Effector memory CD4-positive, alpha-beta T cell (primary cell): ENCODE measurements at places on chromosomes 7 and 10.

DNA sequence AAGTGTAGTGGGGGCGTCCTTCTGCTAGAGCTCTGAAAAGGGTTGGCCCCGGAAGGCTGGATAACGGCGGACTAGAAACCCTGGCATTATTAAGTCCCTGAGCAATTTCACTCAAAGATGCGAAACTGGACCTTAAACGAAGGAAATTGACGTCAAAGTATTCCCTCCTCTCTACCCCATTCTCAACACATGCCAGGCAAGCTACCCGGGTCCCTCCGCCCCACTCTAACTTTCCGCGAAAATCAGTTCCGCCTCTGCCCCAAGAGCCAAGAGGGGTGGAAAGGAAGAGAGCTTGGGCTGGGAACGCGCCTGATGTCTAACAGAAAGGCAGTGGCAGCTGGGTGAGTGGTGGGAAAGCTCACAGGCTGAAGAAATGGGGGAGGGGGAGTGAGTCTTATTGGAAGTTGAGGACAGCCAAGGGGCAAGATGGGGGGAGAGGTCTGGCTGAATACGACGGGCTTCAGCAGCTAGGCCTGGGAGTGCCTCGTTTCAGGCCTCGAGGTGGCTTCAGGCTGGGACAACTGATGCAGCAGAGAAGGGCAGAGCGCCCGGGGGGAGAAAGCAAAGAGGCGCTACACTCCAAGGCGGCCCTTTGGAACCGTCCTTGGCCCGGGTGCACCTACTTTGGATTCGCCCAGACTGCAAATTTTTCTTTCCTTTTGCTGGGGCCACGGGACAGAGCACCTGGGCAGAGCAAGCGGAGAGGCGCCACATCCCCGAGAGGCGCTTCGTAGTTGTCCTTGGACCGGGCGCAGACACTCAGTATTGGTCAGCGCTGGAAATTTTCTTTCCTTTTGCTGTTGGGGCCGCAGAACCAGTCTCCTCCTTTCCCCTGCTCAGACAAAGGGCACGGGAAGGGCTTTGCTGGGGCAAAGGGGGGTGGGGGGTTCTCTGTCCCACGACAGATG, 2.0 kb upstream of the FEZF1 start:
- no peaks in the 10 kb centered on the region for H3K36me3 ChIP-seq
- H3K4me3 ChIP-seq, result no peak overlapping the region
- H3K27ac ChIP-seq, result no peak overlapping the region
- H3K27me3 ChIP-seq, result peaks cover 26% of the 10 kb centered on the region
- no peak for DNase-seq

DNA sequence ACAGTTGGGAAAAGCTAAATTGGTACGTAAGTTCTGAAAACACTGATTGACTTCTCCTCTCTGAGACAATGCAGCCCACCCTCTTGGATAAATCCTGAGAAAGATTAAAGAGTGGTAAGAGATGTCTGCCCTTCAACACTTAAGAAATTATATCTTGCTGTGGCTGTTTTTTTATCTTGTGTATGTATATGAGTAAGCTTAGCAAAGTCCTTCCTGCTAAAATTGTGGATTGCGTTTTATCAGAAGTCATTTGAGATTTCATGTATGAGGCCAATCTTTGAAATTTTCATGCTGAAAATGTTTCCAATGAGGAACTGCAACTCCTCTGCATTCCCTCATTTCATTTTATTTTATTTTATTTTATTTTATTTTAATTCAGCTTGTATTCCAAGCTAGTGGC, 106.2 kb upstream of the INHBA start:
- H3K4me3 ChIP-seq, result no peak overlapping the region
- no peak for DNase-seq
- H3K27me3 ChIP-seq, result no peaks in the 10 kb centered on the region

DNA sequence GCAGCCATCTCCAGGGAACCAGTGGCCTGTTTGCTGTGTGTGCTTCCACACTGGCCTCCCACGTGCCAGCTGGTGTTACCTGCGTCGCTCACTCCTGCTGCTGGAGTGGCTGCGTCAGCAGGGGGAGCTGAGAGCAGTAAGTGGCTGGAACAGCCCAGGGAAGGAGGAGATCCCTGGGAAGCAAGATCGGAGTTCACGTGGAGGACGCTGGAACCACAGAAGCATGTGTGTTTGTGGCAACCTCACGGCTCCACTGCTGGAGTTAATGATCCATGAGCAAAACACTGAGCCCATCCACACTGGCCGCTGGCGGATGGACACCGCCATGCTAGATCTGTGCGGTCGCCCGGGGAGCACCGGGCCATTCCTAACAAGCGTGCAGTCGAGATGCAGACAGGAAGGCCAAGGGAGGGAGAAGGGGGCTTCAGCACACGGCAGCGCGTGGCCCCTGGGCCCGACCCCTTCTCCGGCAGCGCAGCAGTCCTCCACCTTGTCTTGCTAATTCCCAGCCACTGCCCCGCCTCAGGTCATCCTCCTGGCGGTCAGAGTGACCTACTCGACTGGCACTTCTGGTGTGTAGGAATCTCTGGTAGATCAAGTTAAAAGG, 68.5 kb upstream of the EEPD1 start:
- no peak overlapping the region for H3K27ac ChIP-seq
- DNase-seq, result no peak
- no peaks in the 10 kb centered on the region for H3K36me3 ChIP-seq
- no peak overlapping the region for H3K4me3 ChIP-seq

DNA sequence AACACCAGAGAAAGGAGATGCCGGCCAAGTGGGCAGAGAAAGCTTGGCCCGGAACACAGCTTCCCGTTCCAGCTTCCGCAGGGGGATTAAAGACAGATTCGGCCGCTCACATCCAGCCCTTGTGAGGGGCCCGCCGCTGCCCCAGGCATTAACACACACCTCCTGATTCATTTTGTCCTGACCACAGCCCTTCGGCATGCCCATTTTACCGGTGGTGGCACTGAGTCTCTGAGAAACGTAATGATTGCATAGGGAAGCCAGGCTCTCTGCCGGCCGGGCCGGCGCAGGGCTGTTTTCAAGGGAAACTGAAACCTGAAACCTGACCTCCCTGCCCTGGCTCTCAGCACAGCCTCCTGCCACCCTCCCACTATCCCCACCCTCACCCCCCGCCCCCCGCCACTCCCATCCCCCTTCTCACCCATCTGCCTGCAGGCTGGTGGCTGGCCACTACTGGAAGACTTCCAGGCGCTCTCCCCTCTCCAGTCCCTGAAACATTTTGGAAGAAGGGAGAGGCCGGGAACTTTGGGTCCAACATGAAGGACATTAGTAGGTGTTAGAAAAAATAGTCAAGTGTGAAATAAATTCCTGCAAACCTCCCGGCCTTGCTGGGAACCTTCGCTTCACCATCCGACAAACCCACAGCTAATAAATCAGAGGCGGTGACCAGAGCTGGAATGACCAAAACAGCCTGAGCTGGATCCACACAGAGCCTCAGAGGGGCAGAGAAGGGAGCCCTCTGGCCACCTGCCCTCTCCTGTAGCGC, 83.5 kb upstream of the CUX1 start:
- no peak for DNase-seq
- no peaks in the 10 kb centered on the region for H3K4me1 ChIP-seq
- no peak overlapping the region for H3K4me3 ChIP-seq
- H3K27ac ChIP-seq, result no peak overlapping the region

DNA sequence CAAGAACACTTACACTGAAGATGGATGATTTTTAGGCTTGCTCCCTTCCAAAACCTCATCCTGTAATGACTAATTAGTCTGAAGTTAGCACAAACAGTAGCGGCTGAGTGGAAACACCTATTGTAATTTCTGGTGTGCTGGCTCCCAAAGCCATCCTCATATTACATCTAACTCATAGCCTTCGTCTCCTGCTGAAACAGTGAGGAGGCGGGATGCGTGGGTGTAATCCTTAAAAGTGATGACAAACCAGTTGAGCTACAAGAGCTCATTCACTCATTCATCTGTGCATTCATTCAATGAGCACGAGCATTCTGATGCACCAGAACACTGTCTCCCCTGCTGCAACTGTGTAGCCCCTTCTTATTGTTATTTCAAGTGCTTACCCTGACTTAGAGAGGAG, 235.3 kb downstream of the CALN1 start:
- no peaks in the 10 kb centered on the region for H3K27me3 ChIP-seq
- no peaks in the 10 kb centered on the region for H3K36me3 ChIP-seq
- H3K27ac ChIP-seq, result no peak overlapping the region

DNA sequence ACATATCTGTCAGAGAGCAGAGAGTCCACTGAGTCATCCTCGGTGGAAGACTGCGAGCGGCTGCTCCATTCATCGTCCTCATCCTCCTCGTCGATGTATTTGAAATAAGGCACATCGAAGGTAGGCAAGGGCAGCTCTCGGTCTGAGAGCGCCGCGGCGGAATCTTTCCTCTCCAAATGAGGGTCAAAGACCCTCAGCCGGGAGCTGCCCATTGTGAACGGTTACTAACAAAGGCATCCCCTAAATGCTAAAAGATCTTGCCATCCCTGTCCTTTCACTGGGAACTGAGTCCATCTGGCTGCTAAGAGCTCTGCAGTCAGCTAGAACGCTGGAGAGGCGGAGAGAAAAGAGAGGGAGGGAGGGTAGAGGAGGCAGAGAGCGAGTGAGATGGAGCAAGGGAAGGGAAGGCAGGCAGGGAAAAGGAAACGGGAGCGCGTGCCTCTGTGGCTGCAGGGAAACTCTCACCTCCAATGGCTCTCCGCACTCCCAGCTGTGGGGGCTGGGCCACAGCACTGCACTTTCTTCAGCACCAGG, 163.4 kb downstream of the RAPGEF5 start:
- no peak overlapping the region for H3K27ac ChIP-seq
- H3K27me3 ChIP-seq, result no peaks in the 10 kb centered on the region
- no peak overlapping the region for H3K4me3 ChIP-seq
- H3K36me3 ChIP-seq, result no peaks in the 10 kb centered on the region
- no peaks in the 10 kb centered on the region for H3K4me1 ChIP-seq
- DNase-seq, result no peak

DNA sequence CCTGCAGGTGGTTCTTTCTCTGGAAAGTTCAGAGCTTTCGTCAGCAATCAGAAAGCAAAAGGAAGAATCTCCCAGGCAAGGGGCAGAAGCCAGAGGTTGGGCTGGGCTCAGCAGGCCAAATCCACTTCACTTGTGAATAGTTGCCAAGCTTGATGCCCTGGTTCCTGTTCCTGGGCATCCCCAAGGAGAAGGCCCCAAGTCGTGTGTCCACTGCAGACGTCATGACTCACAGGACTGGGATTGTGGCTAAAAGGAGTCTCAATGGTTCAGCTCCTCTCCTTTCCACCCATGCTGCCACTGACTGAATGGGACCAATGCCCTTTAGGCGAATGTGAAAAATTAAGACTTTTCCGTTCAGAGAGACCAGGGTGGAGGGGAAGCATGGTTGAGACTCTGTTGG, 38.6 kb upstream of the TRIM8 start:
- no peaks in the 10 kb centered on the region for H3K27me3 ChIP-seq
- peaks cover 22% of the 10 kb centered on the region for H3K36me3 ChIP-seq
- peaks cover 3% of the 10 kb centered on the region for H3K4me1 ChIP-seq
- no peak overlapping the region for H3K27ac ChIP-seq
- no peak for DNase-seq

DNA sequence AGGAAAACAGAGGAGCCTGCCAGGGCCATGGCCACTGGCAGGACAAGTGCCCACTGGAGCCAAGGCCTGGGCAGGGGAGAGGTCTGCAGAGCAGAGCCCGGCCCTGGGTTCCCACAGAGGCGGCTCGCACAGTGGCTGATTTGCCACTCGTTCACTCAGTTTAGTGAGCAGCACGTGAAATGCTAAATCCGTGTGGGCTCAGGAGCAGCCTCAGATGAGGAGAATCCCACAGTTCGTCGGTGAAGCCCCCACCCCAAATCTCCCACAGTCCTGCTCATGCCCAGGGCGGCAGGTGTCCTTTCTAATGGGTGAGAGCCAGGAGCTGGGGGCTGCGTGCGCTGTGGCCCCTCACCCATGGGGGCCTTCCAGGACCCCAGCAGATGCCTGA, 107.7 kb upstream of the FAM20C start:
- H3K27me3 ChIP-seq, result no peaks in the 10 kb centered on the region
- DNase-seq, result no peak
- H3K27ac ChIP-seq, result no peak overlapping the region
- no peaks in the 10 kb centered on the region for H3K4me1 ChIP-seq

GRCh38 chr10:3056280-3057037, 10.9 kb upstream of the PFKP start:
- DNase-seq, result no peak
- H3K27ac ChIP-seq, result no peak overlapping the region
- no peaks in the 10 kb centered on the region for H3K36me3 ChIP-seq
- H3K4me3 ChIP-seq, result no peak overlapping the region
- no peaks in the 10 kb centered on the region for H3K4me1 ChIP-seq

DNA sequence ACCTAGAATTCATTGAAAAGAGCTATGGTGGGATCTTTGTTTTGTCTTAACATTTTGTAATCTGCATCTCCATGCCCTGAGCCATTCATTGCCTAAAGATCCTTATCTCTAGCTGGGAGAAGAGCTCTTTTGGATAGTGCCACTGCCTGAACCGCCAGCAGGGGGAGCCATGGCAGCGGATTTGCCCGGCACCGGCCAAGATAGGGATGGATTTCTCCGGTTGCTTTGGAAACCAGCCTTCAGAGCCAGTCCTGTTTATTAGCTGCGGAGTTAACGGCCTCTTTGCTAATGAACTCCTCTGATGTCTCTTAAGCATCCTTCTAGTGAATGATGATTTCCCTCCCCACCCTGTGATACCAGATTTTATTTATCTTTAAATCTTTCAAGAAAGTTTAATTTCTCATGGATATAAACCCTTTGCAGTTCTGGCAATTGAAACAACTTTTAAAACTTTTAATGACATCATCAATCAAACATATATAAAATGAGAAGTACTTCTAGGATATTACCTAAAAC, 58.2 kb upstream of the LYZL2 start:
- H3K36me3 ChIP-seq, result no peaks in the 10 kb centered on the region
- DNase-seq, result peak; percentile 66
- peaks cover 4% of the 10 kb centered on the region for H3K27me3 ChIP-seq
- no peaks in the 10 kb centered on the region for H3K4me1 ChIP-seq
- no peak overlapping the region for H3K27ac ChIP-seq

DNA sequence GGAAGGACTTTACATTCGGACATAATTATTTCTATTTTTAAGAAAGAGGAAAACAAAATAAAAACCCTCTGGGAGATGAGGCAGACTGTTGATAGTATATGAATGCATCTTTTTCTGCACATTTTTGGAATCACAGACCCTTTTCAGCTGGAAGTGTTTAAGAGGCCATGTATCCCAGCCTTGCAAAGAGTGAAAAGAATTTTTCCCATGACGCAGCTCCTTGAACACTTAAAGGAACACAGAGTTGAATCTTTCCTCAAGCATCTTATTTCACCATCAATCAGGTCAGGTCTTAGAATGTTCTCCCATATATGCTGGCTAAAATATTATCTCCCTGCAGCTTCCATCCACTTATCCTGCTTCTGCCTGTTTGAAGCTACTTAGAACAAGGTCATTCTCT, 45.9 kb upstream of the PAPSS2 start:
- no peak overlapping the region for H3K27ac ChIP-seq
- DNase-seq, result no peak
- no peak overlapping the region for H3K4me3 ChIP-seq
- H3K27me3 ChIP-seq, result no peaks in the 10 kb centered on the region
